ENCODE measurements at places on chromosomes 11 and 22. TPM values are rescaled to one million over a fixed set of nuclear protein-coding genes. Genes with fewer than 3 reads are reported as not detected.
A peak's percentile ranks its signal among the peaks of the same experiment; 100 is the strongest.

DNA sequence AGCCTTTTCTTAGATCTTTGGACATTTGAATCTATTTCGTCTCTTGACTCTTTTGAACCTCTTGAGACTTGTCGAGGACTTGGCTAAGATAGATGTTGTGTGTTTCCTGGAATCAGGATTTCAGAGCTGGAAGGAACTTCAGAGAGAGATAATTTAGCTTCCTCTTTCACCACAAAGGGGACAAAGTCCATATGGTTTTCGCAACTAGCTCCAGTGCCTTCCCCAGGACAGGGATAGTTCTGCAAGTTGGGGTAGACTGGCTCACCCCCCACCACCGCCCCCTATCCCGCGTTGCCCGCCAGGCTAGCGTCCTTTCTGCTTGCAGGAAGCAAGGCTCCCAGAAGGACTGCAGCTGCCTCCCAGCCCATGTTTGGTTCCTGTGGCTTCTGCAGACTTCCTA is 75.7 kb upstream of the MYO18B start:
- H3K36me3 ChIP-seq: no peaks in the 10 kb centered on the region
- H3K4me3 ChIP-seq: no peak overlapping the region
- peak; percentile 48 for DNase-seq
- no peak overlapping the region for H3K27ac ChIP-seq
- H3K27me3 ChIP-seq: no peaks in the 10 kb centered on the region

DNA sequence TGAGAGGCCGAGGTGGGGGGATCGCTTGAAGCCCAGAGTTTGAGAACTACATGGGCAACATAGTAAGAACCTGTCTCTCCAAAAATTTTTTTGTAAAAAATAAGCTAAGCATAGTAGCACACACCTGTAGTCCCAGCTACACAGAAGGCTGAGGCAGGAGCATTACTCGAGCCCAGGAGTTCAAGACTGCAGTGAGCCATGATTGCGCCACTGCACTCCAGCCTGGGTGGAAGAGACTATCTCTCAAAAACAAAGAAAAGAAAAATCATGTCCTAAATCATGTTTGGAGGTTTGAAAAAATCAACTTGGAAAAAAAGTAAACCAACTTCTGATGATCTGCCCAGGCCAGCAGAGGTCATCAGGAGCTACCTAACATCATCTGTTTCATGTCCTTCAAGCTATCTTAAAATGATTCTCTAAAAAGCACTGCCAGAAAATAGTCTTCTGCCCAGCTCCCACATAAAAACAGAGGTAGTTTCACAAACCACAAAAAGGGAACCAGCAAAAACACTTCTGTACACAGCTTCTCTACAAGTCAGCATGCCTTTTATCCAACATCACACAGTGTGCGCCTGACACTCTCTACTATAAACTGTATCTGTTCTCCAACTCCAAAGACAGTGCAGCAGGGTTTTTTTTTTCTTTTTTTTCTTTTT is 165.0 kb downstream of the SOX6 start:
- no peaks in the 10 kb centered on the region for H3K36me3 ChIP-seq
- no peak for DNase-seq
- H3K27me3 ChIP-seq: no peaks in the 10 kb centered on the region
- no peak overlapping the region for H3K27ac ChIP-seq
- H3K4me1 ChIP-seq: no peaks in the 10 kb centered on the region
- H3K4me3 ChIP-seq: no peak overlapping the region

GRCh38 chr22:22228921-22229320 is 15.7 kb upstream of the VPREB1 start:
- H3K27me3 ChIP-seq: no peaks in the 10 kb centered on the region
- no peak overlapping the region for H3K4me3 ChIP-seq
- no peaks in the 10 kb centered on the region for H3K36me3 ChIP-seq
- H3K27ac ChIP-seq: no peak overlapping the region
- DNase-seq: no peak

DNA sequence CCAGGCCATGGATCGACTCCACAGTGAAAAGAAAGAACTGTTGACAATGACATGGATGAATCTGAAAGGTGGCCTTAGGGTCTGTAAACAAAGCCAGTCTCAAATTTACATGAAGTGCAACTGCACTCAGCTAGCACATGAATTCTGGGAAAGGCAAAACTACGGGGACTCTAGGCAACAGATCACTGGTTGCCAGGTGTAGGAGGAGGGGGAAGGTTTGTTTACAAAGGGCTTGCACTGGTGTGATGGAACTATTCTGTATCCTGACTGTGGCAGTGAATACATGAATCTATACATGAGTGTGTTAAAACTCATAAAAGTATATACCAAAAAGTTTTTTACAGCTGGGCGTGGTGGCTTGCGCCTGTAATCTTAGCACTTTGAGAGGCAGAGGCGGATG is 27.3 kb downstream of the ALX4 start:
- no peak overlapping the region for H3K27ac ChIP-seq
- no peak for DNase-seq
- no peak overlapping the region for H3K4me3 ChIP-seq
- no peaks in the 10 kb centered on the region for H3K36me3 ChIP-seq
- no peaks in the 10 kb centered on the region for H3K4me1 ChIP-seq
- no peaks in the 10 kb centered on the region for H3K27me3 ChIP-seq

DNA sequence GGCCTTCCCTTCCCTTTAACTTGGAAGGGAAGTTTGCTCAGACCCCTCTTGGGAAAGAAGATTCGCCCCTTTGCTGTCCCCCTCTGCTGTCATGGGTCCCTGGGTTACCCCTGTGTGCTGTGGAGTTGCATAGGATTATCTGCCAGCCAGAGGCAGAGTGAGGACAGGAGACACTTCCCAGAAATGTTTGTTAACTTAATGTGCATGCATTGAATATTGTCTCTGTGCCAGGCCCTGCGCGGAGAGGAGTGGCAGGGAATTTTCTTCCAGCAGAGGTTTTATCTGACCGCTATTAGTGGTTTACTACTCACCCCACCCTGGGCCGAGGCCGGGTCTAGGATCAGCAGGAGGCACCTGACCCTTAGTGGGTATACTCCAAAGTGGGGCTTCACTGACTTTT is 894.8 kb downstream of the TBC1D22A start:
- DNase-seq: no peak
- H3K36me3 ChIP-seq: no peaks in the 10 kb centered on the region
- no peak overlapping the region for H3K4me3 ChIP-seq
- no peaks in the 10 kb centered on the region for H3K4me1 ChIP-seq

DNA sequence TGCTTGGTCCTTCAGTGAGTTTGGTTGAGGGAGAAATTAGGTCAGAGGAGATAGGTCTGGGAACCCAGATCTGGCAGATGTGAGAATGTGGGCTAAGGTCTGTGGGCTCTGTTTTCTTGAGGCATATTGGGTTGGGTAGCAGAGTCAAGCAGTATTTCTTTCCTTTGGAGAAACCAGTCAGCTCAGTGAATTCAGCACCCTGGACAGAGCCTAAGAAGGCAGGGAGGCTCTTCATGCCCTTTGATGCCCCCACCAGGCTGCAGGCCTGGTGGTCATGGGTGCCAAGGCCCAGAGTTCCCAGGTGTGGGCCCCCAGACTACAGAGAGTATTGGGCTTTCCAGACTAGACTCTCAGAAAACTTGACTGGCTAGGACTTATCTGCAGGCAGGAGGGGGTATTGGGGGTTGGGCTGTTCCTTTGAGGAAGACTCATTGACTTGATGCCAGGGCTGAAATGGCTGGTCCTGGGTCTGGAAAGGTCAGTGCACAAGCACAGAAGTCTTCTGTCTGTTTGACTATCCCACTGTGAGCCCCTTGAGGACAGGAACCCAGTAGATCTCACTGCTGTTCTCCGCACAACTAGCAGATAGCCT is 45.3 kb upstream of the NECTIN1 start:
- no peaks in the 10 kb centered on the region for H3K4me1 ChIP-seq
- no peak for DNase-seq
- H3K36me3 ChIP-seq: no peaks in the 10 kb centered on the region
- no peak overlapping the region for H3K27ac ChIP-seq
- no peaks in the 10 kb centered on the region for H3K27me3 ChIP-seq
- H3K4me3 ChIP-seq: no peak overlapping the region

- no peaks in the 10 kb centered on the region for H3K36me3 ChIP-seq
- no peak overlapping the region for H3K4me3 ChIP-seq
- H3K27me3 ChIP-seq: no peaks in the 10 kb centered on the region
- H3K27ac ChIP-seq: no peak overlapping the region
These were observed 9.5 kb downstream of the GGA1 start for GRCh38 chr22:37618072-37618656.

The TMEM138 gene
- total RNA-seq: 27.4 TPM

The C11orf87 gene
- total RNA-seq: not detected

The THRSP gene
- total RNA-seq: not detected

The ADORA2A gene
- total RNA-seq: 2.5 TPM
